Fibroblast of skin of back (primary cell): ENCODE measurements at places on chromosomes 16 and 17.

GRCh38 chr17:35241520-35241919, 1.4 kb upstream of the SLFN5 start:
- DNase-seq: no peak

DNA sequence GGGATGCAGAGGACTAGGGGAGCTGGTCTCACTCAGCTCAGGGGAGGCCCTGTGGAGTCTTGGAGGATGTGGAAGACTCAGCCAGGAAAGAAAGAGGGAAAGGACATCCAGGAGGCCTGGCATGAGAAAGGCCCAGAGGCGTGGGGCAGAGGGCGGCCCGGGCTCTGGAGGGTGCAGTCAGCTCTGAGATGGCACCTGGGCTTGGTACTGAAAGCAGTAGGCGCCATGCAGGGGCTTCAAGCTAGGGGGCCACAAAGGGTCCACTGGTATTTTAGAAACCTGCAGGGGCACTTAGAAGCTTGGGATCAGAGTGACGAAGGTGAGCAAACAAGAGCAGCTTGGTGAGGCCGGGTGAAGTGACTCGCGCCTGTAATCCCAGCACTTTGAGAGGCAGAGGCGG, 5.6 kb downstream of the FAM171A2 start:
- no peak for DNase-seq

GRCh38 chr17:30300818-30301217, 9.1 kb upstream of the BLMH start:
- no peak for DNase-seq

GRCh38 chr17:54945671-54946070, 22.8 kb downstream of the COX11 start:
- no peak for DNase-seq

DNA sequence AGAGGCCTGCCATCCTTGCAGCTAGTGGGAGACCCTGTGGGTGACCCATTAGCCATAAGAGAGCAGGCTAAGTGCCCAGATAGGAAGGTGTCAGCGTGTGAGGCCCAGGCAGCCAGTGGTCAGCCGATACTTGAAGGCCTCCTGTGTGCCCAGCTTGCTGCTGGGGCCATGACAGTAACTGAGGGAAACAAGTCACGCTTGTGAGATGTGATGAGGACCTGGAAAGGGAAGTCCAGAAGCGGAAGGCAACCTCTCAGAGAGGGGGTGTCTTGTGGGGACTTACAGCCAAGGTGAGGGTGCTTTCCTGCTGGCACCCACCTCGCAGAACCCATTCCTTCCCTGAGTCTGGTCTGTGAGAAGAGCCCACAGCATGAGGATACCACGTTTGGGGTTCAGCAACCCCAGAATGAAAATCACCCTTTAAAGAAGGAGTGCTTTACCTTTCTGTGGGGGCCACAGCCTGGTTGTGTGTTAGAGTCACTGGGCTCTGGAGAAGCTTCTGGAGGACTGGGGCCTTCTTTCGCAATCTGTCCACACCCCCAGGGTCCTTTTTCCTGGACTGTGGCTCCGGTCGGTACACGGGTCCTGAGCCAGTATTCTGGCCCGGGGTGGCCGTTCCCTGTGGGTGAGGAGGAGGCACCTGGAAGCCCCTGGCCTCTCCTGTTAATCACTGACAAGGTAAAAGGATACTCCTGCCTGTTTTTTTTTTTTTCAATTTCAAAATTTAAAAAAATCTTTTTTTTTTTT, 53.9 kb downstream of the PLCG2 start:
- no peak for DNase-seq

- DNase-seq: peak; percentile 80
These were observed 6.1 kb downstream of the IL21R start for GRCh38 chr16:27408012-27408601.

GRCh38 chr17:49196520-49196919, 13.9 kb downstream of the GNGT2 start:
- no peak for DNase-seq
